ENCODE measurements at places on chromosomes 6 and 20.
A peak's percentile ranks its signal among the peaks of the same experiment; 100 is the strongest.

DNA sequence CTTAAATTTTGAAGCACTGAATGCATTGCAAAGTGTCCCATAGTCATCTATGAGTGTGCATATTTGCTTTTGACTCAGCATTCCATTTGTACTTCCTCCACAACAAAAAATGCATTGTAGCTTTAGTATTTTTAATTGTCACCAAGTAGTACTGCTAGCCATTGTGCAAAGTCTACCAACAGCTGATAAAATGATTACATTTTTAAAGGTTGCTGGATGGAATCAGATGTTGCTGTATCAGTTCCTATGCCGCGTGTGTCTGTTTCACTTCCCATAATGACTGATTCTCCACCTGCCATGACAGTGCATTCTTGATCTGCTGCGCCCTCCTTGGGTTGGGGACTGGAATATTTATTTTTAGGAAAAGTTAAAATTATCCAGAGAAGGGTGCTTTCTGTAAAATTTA is 41.2 kb downstream of the SLX4IP start:
- DNase-seq, result no peak

DNA sequence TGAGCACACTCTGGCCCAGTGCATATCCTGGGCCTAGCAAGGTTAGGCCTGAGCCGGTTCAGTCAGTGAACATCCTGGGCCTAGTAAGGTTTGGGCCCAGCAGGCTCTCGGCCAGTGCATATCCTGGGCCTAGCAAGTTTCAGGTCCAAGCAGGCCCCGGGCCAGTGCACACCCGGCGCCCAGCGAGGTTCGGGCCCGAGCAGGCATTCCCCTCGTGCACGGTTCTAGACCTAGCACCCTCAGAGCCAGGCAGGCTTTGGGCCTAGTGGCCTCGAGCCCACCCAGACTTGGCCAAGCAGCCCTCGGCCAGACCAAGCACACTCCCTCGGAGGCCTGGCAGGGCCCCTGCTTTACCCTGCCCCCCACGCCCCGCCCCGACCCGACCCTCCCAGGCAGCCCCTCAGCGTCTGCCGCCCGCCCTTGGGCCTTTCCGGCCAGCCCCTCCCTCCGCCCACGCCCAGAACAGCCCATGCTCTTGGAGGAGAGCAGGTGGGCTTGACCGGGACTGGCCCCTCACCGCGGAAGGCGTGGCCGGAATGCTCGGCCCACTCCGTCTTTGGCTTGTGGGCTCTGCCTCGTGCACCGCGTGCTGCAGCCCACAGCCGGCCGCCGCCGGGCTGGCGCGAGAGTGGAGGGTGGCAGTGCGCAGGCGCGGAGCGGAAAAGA is at the start of gene CTCFL:
CTCFL (minus strand) TSS at position 630 of the 666 bp plus-strand sequence. CDS start 935 bp downstream, outside the sequence.
- no peak for DNase-seq

DNA sequence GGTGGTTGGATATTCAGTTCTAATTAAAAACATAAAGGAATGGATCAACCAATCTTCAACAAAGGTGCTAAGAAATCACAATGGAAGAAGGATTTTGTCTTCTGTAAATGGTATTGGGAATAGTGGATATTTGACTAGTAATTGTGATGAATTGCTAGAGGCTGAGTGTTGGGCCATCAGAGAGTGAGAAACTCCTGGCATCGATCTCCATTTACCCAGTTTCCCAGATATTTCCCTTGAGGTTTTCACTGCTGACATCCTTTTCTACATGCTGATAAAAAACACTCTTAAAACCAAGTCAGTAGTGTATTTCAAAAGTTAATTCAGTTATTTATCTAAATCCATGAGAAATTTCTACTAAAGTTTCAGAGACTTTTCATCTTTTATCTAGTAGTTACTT is 40.4 kb upstream of the COL10A1 start:
- DNase-seq, result no peak

DNA sequence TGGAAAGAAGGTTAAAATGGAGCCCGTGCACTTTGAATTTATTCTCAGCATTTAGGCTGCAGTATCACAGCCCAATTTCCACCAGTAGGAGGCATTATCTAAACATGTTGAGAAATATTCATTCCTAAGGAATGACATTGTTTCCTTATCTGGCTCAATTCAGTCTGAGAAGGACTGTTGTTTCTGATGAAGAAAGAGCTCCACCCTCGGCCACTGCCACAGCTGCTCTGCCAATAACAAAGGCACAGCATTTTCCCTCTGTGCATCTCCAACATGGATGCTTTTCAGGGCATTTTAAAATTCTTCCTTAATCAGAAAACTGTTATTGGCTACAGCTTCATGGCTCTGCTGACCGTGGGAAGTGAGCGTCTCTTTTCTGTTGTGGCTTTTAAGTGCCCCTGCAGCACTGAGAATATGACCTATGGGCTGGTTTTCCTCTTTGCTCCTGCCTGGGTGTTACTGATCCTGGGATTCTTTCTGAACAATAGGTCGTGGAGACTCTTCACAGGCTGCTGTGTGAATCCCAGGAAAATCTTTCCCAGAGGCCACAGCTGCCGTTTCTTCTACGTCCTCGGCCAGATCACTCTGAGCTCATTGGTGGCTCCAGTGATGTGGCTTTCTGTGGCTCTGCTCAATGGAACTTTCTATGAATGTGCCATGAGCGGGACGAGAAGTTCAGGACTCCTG is at the start of gene CALHM5:
CALHM5 (plus strand) TSS at position 216 of the 687 bp plus-strand sequence; CDS start at position 274, 58 bp downstream.
- no peak for DNase-seq

DNA sequence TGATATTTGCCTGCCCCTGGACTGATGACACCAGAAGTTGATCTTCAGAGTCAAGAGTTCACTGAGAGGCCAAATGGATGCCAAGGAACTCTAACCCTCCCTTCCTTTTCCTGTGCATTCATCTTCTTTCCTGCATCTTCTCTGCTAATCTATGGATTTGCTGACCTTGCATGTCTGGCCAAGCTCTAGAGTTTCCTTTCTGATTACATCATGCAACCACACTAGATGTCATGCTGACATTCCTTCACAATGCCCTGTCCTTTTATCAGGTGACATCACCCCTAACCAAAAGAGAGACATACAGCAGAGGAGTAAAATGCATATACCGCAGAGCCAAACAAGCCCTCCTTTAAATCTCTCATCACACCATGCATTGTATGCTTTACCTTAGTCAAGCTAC is 487.6 kb downstream of the TFAP2A start:
- DNase-seq, result no peak

GRCh38 chr20:23199356-23199755 is 113.2 kb upstream of the CD93 start:
- no peak for DNase-seq

- DNase-seq, result no peak
These were observed 86.5 kb downstream of the QKI start for GRCh38 chr6:163501026-163501425.

DNA sequence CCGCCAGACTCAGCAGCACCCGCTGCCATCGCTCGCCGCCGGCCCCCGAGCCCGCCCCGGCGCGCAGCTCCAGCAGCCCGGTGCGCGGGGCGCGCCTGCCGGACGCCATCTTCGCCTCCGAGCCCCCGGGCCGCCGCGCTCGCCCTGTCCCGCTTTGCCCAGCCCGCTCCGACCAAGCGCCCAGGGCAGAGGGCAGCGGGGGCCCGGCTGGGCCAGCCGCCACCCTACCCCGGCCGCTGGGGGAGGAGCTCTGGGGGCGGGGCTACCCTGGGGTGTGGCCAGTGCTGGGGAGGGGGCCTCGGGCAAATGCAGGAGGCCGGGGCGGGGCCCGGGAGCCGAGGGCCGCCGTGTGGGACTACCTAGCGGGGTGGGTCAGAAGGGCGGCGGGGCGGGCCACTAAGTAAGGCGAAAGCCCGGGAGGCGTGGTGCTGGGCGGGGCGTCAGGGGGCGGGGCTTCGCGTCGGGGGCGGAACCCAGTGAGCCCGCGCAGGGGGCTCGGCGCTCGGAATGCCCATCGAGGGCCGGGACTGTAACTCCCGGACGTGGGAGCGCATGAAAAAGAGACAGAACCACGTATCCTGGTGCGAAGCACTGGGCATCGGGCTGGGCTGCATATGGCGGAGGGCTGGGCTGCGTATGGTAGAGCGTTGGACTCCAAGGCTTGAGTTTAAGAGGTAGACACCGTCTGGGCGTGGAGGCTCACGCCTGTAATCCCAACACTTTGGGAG is at the start of gene SNTA1:
SNTA1 (minus strand) TSS at position 252 of the 728 bp plus-strand sequence; CDS start at position 109, 143 bp downstream.
- peak; percentile 92 for DNase-seq

DNA sequence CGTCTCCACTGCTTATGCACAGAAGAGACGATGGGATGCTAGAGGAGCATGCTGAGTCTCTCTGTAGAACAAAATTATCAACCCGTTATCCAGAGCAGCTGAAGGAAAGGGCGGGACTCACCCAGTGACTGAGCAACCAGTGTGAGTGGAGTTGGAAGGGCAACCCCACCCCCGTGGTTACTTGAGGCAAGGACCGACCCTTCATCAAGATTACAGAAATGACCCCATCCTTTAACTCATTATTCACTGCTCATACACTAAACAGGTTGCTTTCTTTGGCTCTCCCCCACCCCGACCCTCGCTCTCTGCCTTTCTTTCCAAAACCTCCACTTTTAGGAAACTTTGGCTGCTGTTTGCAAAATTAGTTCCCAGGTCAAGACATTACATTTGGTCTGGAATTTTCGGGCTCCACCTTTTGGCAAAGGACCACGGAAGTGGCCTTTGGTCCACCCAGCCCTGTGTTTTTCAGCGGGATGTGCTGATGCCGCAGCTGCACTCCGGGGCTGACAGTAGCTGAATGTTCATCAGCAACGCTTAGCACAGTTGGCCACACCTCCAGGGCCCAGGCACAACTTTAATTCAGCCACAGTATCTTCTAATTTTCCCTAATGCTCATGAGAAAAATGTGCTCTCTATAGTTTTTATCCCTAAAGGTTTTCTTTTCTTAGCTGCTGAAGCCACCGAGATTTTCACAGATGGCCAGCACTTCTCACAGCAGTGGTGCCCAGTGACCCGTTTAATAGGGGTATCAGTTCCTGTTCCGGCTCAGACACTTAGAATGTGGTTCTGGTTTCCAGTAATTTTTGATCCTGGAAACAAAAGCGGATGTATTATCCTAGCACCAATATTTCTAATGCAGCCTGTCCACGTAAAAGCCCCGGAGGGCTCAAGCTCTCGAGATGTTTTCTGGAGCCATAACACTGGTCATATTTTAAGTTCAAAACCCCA is 103.6 kb upstream of the NXT1 start:
- DNase-seq, result no peak

- no peak for DNase-seq
These were observed 226.5 kb upstream of the CDYL start for GRCh38 chr6:4549556-4550226.

GRCh38 chr20:47944682-47945081 is 159.4 kb upstream of the SULF2 start:
- DNase-seq, result no peak

- no peak for DNase-seq
These were observed 10.2 kb upstream of the RCAN2 start for GRCh38 chr6:46501136-46502089.

GRCh38 chr6:162109480-162110050 is 618.0 kb downstream of the PRKN start:
- no peak for DNase-seq

GRCh38 chr6:107704347-107705013 is 119.6 kb downstream of the SCML4 start:
- DNase-seq, result peak; percentile 65

DNA sequence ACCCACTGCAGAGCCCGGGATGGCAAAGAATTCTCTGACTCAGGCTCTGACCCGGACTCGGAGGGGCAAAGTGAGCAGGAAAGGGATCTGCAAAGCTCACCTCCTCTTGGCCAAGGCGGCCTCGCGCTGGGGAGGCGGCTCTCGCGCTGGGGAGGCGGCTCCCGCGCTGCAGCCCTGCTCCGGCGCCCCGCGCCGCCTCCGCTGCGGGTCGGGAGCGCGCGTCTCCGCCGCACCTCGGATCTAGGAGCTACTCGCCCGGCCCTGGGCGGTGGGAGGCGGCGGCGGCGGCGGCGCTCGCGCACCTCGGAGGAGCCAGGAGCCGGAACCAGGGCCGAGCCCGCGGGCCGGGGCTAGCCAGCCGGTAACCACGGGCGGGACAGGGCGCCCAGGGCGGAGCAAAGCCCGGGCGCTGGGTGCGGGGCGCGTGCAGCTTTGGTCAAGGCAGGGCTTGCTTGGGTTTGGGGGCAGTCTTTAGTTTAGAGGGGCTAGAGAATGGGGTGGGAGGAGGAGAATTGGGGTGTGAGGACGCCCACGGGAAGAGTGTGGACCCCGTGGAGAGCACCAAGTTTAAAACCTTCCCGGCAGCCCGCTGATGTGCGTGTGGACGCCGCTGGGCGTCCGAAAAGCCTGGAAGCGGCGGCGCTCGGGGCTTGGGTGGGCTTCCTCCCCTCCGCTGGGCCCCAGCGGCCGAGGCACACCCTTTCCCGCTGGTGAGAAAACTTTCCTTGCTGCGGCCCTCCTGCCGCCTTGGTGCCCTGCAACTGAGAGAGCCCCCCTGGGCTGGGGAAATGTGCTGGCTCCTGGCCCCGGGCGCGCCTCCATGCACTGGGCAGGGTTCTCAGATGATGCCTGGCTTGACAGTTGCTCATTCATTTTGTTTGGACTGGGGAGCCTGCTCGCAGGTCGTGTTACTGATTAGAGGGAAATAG is at the start of gene MRAP2:
MRAP2 (plus strand) TSS at position 250 of the 929 bp plus-strand sequence. CDS start 21,547 bp downstream, outside the sequence.
- no peak for DNase-seq

GRCh38 chr20:7850775-7851490 is 89.3 kb downstream of the HAO1 start:
- no peak for DNase-seq

DNA sequence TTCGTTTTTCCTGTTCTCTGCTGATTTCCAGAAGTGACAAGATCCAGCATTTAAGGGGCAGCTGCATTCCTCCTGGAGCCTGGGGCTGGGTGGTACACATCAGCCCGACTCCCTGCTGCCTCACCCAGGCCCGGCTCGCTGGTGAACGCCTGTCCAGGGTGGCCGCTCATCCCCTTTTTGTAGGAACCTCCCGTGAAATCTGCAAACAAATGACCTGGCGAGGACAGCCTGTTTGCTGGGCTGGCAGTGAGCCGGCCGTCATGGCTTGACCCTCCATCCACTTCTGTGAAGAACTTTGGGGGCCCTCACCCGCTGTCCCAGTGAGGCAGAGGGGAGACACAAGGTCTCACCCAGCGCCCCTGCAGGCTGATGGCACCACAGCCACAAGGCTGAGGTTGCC is 39.0 kb downstream of the PYGB start:
- no peak for DNase-seq

DNA sequence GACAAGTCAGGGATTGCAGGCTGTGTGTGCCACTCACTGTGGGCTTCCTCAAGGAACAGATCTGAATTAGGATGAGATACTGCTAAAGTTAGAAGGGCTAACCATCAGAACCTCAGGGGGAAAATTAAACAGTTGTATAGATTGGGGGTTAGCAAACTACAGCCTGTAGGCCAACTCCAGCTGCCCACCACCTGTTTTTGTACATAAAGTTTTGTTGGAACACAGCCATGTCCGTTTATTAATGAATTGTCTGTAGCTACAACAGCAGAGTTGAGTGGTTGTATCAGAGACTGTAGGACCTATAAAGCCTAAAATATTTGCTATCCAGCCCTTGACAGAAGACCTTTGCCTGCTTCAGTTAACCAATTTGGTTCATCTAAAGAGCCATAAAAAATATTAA is 127.2 kb upstream of the ECI2 start:
- DNase-seq, result no peak

- DNase-seq, result no peak
These were observed 24.1 kb upstream of the FOXC1 start for GRCh38 chr6:1585669-1586049.

- no peak for DNase-seq
These were observed 24.4 kb downstream of the SERAC1 start for GRCh38 chr6:158143700-158144099.
